NCI-H345 (cell line): ENCODE measurements at places on chromosomes 6 and 20.

DNA sequence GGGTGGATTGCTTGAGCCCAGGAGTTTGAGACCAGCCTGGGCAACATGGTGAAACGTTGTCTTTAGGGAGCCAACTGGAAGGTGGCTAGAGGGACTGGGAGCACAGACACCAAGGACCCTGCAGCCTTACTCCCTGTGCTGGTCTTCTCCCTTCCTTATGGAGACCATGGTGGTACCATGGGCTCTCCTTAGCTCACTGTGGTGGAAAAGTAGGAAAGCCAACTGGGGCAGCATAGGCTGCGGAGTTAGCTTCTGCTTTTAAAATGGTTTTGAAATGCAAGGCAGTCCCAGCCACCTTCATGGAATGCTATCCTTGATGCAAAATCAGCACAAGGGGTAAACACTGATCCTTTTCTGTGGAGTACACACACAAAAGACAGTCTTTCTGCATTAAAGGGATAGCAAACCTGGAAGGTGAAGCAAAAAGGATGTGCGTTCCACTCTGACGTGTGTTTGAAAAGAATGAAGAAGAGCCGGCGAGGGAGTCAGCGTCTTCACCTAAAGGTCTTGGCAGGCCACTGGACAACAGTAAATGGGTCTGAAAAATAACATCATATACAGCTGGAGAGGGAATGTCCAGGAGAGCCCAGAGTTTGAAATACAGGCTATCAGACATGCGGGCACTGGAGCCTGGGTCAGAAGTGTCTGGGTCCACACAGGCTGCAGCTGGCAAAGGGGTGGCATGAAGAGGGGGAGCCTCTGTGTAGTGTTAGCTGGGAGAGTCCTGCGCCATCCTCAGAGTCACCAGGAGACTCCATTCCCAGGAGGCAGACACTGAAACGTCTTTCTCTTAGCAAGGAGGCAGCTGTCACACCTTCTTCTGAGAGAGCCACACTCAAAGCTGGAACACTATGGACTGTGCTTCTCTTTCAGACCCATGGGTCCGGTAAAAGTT, 58.5 kb downstream of the GPR6 start:
- no peak for DNase-seq

DNA sequence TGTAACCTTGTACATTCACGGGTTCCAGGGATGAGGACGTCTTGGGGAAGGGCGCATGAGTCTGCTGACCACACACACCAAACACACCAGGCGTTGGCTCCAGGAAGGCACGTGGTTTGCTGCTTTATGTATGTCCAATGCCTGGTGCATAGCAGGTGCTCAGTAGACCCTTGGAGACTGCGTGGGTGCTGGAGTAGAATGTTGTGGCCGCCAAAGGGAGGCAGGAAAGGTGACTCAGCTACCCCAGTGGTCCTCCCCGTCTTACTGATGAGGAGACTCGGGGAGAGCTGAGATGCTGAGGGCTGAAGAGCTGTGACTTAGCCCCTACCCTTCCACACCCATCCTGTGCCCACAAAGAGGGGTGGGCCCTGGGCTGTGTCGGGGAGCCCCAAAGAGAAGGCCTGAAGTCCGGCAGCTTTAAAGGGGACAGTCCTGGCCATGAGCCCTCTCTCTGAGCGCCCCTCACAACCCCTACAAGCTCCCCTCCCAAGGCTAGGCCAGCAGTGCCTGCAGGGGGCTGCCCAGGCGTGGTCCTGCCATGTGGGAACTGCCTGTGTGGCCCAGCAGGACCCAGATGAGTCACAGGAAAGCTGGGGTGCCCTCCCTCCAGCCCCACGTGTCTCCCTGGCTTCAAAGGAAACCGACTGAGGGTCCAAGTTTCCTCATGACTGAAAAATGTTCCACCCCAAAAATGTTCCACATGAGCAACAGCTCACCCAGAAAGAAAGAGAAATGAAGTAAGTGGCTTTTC, 28.0 kb upstream of the PTGIS start:
- no peak for DNase-seq

DNA sequence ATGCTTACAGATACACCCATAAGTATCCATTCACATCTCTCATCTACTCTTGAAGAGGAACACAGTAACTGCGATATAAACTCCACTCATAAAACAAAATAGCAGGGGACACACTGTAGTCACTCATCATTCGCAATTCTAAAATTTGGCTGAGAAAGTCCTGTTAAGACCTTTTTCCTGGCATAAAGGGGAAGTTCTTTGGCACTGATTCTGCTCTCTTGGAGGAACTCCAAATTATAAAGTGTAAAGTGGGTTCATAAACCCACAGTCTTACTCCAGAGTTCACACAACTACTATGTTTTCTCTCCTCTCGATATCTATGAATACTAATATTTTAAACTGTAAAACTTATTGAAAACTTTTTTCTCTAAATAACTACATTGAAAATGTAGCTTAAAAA, 80.6 kb downstream of the ADGB start:
- no peak for DNase-seq

DNA sequence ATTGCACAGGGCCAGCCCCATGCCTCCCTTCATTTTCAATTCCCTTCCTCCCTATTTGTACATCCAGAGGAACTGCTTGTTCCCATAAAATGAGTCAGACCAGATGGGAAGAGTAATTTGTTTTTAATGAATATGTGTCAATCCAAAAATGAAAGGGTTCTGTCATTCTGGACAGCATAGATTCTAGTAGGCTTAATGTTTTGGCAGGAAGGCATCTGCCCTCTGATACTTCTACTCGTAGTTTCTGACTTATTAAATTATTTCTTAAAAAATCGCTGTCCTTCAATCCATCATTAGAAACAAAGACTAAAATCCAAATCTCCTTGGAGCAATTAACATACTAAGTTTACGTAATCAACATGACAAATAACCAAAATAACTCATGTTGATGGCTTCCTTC, 665.5 kb downstream of the TENT5A start:
- no peak for DNase-seq

GRCh38 chr6:119966484-119966883, 616.9 kb upstream of the MAN1A1 start:
- no peak for DNase-seq

DNA sequence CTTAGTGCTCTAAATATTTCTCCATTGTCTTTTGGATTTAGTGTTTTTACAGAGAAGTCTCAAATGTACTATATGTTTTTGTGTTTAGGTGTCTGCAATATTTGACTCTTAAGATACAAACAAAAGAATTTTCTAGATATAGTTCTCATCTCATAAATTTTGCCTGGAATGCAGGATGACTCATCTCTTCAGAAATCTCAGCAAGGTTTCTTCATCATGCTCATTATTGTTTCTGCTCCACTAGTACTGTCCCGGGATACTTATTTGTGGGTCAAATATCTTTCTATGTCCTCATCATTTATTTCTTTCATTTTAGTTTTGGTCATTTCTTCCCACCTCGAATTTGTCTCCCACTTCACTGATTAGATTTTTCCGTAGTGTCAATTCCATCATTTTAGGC, 9.5 kb downstream of the AHI1 start:
- DNase-seq, result no peak

- no peak for DNase-seq
These were observed 15.9 kb downstream of the SLC12A5 start for GRCh38 chr20:46044896-46045295.

- no peak for DNase-seq
These were observed 9.9 kb upstream of the PCIF1 start for GRCh38 chr20:45924391-45925261.

GRCh38 chr20:38873050-38873581, 53.1 kb upstream of the FAM83D start:
- DNase-seq, result no peak

DNA sequence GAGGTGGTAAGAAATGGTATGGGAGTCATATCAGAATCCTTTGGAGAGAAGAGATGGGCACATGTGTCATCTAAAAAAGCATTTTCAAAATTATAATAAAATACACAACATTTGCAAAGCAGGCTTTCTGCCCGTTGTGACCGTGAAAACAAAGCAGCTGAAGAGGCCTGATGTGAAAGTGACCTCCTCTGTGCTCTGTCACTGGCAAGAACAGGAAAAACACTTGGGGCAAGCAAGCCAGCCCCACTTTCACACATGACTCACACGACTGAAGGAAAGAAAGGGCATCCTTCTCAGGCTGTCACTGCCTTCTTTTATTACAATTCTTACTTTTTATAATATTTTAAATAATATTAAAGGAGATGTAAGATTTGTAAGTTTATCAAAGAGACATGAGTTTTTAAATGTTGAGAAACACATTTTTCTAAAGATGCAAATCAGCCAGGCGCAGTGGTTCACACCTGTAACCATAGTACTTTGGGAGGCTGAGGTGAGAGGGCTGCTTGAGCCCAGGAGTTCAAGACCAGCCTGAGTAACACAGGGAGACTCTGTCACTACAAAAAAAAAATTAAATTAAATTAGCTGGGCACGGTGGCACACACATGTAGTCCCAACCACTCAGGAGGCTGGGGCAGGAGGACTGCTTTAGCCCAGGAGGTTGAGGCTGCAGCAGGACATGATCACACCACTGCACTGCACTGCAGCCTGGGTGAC, 143.7 kb downstream of the BTBD9 start:
- no peak for DNase-seq

- peak; percentile 5 for DNase-seq
These were observed 32.3 kb upstream of the LGSN start for GRCh38 chr6:63352069-63352543.

GRCh38 chr6:154763650-154764049, 30.4 kb downstream of the SCAF8 start:
- no peak for DNase-seq

GRCh38 chr20:51249215-51249614, 226.3 kb upstream of the KCNG1 start:
- no peak for DNase-seq

DNA sequence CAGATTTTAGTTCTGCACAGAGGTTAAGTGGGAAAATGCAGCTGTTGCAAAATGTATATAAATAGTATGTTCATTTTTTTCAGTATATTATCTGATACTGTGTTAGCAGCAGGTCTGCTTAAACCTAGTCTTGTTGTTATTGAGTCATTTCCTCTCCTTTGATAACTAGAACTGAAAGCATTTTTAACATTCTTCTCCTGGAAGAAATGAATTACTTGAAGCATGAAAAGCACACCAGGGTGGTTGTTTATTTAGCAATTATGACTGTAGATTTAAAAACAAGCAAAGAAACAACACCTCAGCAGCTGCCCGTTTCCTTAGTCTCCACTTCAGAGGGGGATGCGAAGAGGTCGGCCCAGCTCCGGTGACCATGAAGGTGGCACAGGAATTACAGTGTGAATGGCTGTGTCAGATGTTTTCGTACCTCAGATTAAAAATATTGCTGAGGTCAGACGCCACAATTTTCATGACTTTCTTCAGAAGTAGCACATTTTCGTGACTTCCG, 53.5 kb downstream of the GOPC start:
- DNase-seq, result no peak

DNA sequence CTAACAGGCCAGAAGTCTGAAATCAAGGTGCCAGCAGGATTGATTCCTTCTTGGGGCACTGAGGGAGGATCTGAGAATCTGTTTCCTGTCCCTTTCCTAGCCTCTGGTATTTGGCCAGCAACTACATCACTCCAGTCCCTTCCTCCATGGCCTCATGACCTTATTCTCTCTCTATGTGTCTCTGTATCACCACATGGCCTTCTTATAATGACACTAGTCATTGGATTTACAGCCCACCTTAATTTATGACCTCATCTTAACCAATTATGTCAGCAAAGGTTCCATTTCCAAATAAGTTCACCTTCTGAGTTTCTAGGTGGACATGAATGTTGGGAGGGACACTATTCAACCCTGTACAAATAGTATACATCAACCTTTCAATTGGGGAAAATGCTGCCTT, 29.3 kb downstream of the SCML4 start:
- DNase-seq, result no peak

DNA sequence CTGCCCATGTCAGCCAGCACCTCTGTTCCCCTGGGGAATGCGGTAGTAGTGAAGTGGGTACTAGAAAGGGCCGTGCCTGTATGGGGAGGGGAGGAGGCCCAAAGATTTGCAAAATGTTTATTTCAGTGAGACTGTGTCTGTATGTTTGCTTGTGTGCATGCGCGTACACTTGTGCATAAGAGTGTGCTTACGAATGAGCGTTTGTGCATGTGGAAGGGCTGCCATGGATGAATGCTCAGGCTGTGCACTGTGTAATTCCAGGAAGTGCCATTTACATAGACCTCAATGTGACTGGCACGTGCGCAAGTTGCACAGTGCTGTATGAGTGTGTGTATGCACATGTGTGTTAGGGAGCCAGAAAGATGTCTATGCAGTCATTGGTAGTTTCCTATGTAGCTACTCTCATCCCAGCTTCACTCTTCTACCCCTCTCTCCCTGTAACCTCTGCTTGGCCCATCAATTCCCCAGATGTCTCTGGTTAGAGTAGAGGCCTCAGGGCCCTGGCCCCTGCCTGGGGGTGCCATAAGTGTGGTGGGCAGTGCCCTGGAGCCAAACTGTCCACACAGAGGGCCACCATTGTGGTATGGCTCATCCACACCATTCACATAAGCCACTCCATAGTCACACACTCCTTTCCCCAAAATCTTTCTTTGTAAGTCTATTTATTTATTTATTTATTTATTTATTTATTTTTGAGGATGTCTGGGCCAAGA, 26.8 kb upstream of the SLC22A7 start:
- no peak for DNase-seq

DNA sequence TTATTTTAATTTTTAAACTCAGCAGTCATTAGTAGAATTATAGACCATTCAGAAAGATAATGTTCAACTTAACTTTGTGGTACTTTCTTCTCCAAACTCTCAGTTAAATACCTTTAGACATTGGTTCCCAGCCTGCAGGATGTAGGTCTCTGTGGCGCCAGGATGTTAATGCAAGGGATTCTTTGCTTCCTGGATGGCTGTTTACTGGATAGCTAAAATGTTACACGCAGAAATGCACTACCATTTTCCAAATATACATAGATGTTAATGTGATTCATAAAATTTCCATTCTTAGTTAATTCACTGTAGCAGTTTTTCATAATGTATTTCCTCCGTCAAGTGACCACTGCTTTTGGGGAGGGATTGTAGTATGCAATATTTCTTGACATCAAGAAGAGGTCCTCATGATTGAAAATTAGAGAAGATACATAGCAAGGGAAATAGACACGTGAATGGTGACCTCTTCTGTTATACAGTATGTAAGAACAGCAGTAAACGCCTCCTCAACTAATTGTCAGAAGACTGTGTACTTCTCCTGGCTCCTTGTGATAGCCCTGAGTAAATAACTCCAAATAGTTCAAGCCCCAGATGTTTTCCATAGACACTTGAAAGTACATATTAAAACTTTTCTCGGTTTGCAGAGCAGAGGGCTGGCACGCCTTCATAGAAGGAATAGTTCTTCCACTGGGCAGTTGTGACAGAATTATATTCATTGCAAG, 128.8 kb downstream of the LCA5 start:
- DNase-seq, result no peak

DNA sequence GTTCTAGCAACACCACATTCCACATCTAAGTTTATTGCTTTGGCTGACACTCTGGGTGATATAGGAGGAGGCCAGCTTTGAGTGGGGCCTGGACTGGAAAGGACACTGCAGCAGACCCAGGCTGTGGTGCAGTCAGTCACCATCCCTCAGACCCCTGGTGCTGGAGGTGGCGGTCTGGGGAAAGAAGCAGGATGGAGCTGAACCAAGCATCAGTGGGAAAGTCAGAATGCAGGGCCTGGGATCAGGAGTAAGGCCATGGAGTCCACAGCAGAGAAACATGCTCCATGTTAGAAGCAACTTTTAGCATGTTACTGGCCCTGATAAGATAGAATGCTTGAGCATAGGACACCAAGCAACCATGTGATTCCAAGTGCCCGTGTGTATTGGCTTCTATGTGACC, 5.9 kb downstream of the HLA-A start:
- no peak for DNase-seq
